Peyer's patch (tissue), 4 donors: ENCODE measurements at places on chromosomes 1 and 21.
A peak's percentile ranks its signal among the peaks of the same experiment; 100 is the strongest.

DNA sequence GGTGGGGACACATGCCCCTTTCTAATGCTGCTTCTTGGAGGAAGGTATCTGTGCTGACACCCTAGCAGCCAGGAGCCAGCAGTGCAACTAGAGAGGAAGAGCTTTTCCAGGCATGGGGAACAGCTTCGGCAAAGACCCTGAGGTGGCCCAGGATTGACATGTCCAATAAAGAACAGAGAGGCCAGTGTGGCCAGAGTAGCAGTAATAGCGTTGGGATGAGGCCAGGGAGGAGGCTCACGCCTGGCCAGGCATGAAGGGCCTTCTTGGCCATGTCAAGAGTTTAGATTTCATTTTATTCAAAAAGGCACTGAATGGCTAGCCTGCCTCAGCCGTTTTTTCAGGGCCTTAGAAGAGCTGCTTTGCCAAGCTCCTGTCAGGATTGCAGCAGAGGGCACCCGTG lies 16.3 kb upstream of the ADAMTSL4 start:
- H3K4me3 ChIP-seq, result no peak overlapping the region
- no peaks in the 10 kb centered on the region for H3K27me3 ChIP-seq
- no peak for DNase-seq
- no peaks in the 10 kb centered on the region for H3K4me1 ChIP-seq
- H3K36me3 ChIP-seq, result no peaks in the 10 kb centered on the region

DNA sequence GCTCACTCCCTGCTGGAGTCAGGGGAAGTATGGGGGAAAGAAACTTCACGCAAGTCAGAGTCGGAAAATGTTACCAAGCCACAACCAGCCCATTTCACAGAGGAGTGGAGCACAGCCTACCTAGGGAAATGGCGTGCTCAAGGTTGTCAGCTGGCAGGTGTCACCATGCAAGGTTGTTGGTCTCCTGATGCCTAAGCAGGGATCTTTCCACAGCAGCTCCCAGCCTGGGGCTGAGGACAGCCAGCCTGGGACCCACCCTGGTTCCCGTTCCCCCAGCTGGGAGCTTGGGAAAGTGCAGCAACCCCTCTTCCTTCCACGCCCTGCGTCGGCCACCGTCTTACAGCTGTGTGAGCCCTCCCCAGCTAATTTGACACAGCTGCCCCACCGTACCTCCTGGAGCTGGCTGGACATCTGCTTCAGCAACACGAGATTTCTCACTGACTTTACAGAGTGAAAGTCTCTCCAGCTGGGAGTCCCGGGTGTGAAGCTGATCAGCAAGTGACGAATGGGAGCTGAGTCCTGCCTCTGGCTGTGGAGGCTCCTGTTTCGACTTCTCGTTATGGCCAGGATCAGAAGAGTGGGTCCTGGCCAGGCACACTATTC lies 224.6 kb upstream of the RAB4A start:
- no peak overlapping the region for H3K4me3 ChIP-seq
- H3K36me3 ChIP-seq, result no peaks in the 10 kb centered on the region
- no peaks in the 10 kb centered on the region for H3K27me3 ChIP-seq
- no peak for DNase-seq
- H3K27ac ChIP-seq, result no peak overlapping the region

GRCh38 chr1:17736625-17737024 lies 18.5 kb upstream of the ACTL8 start:
- H3K4me3 ChIP-seq, result no peak overlapping the region
- H3K4me1 ChIP-seq, result no peaks in the 10 kb centered on the region
- no peak for DNase-seq
- no peaks in the 10 kb centered on the region for H3K27me3 ChIP-seq
- H3K36me3 ChIP-seq, result no peaks in the 10 kb centered on the region
- H3K27ac ChIP-seq, result no peak overlapping the region

DNA sequence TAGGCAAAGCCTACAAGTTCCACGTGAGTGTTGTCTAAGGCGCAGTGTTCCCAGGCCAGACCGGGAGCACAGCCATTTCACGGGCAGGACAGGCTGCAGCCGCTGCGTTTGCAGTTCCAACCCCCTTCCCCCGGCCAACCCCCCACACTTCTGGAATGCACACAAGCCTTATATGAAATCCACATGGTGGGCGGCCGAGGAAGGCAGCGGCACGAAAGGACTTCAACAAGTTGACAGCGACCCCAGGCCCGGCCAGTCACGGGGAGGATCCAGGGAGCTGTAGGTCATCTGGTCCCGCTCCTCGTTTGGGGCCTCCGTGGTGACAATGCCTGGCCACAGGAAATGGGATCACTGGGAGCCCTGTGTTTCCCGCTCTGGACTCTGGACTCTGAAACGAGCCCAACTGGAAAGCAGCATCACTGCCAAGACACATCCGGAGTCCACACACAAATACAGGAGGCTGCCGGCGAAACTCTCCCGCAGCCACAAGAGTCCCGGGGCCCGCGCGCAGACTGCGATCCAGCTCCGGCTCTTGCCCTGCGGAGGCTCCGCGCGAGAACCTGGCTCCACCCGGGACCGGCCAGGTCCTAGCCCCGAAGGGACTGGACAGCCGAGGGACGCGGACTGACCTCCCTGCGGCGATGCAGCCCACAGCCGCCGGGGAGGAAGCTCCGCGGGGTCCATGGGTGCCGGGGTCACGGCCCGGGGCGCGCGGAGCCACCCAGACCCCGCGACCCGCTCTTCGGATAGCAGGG lies 794 bp downstream of the NID1 start:
- H3K4me3 ChIP-seq, result peak overlapping the region; percentile 72
- peak overlapping the region; percentile 79 for H3K27ac ChIP-seq
- no peaks in the 10 kb centered on the region for H3K36me3 ChIP-seq
- DNase-seq, result peak; percentile 54
- no peaks in the 10 kb centered on the region for H3K27me3 ChIP-seq

DNA sequence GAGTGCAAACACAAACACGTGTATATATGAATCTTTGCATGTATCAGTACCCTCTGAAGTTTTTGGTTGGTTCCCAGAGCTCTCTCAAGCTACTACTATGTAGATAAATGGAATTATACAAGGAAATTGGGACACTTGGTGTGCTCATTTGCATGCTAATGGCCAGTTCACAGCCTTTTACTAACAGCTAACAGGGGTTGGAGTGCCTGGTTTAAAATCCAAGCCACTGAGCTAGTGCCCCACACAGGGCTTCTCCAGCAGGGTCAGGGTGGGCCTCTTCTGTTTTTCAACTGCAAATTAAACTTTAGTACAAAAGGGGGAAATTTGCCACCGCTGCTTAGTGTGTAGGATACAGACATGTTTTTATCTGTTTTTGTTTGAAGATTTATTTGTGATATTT lies 121.0 kb downstream of the ATP5PO start:
- no peaks in the 10 kb centered on the region for H3K36me3 ChIP-seq
- DNase-seq, result no peak

- no peak overlapping the region for H3K27ac ChIP-seq
- no peak for DNase-seq
- no peaks in the 10 kb centered on the region for H3K4me1 ChIP-seq
- H3K27me3 ChIP-seq, result no peaks in the 10 kb centered on the region
- H3K4me3 ChIP-seq, result no peak overlapping the region
Measured at GRCh38 chr1:239757716-239758115, 334.0 kb upstream of the FMN2 start.

DNA sequence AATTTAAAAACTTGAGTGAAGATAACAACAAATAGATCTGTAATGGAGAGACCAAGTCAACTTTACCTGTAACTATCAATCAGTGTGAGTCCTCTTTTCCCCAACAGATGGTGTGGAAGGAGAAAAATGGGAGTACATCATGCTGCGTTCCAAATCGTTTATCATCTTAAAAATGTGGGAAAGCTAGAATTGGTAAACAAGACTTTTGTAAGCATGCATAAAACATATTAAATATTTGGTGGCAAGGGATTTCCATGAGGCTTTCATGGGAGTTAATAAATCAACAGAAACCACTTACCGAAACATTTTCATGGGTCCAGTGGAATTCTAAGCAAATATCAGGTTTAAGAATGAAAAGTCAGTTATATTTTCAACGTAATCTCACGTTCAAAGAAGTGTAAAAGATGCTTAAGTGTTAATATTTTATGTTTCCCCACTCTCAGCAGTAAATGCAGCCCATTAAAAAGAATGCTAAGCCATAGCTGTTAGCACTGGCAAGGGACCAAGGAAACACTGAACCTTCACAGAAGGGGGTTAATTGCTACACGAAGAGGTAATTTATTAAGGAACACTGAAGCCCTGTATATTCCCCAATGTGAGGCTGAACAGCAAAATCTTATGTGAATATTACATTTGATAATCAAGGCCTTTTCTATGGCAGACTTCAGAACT lies 117.0 kb downstream of the ZC3H11B start:
- H3K27me3 ChIP-seq, result no peaks in the 10 kb centered on the region
- DNase-seq, result no peak
- H3K27ac ChIP-seq, result no peak overlapping the region

- H3K27me3 ChIP-seq, result no peaks in the 10 kb centered on the region
- DNase-seq, result no peak
- H3K36me3 ChIP-seq, result no peaks in the 10 kb centered on the region
- no peaks in the 10 kb centered on the region for H3K4me1 ChIP-seq
- no peak overlapping the region for H3K4me3 ChIP-seq
Measured at GRCh38 chr1:151811181-151811580, 6.0 kb upstream of the LINGO4 start.

DNA sequence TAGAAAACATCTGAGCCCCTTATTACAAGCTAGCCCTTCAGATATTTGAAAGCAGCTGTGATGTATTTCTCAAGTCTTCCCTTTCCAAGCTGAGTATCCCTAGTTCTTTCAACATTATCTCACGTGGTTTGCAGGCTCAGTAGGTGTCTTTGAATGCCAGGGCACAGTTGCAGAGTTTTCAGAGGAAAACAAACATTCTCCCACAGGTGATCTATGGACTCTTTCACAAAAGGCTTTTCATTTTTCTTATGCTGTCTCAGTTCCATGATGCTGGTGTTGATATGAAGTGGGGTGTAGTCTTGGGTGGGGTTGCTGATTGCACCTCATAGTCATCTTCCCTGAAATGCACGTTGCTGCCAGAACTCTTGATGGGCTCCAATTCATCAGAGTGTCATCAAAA lies 17.3 kb downstream of the CACNA1E start:
- H3K4me3 ChIP-seq, result no peak overlapping the region
- H3K27ac ChIP-seq, result no peak overlapping the region
- no peaks in the 10 kb centered on the region for H3K27me3 ChIP-seq
- no peak for DNase-seq

GRCh38 chr21:43832648-43833047 lies 32.4 kb upstream of the AGPAT3 start:
- peak; percentile 37 for DNase-seq
- no peaks in the 10 kb centered on the region for H3K4me1 ChIP-seq
- no peak overlapping the region for H3K4me3 ChIP-seq
- no peak overlapping the region for H3K27ac ChIP-seq
- no peaks in the 10 kb centered on the region for H3K27me3 ChIP-seq

DNA sequence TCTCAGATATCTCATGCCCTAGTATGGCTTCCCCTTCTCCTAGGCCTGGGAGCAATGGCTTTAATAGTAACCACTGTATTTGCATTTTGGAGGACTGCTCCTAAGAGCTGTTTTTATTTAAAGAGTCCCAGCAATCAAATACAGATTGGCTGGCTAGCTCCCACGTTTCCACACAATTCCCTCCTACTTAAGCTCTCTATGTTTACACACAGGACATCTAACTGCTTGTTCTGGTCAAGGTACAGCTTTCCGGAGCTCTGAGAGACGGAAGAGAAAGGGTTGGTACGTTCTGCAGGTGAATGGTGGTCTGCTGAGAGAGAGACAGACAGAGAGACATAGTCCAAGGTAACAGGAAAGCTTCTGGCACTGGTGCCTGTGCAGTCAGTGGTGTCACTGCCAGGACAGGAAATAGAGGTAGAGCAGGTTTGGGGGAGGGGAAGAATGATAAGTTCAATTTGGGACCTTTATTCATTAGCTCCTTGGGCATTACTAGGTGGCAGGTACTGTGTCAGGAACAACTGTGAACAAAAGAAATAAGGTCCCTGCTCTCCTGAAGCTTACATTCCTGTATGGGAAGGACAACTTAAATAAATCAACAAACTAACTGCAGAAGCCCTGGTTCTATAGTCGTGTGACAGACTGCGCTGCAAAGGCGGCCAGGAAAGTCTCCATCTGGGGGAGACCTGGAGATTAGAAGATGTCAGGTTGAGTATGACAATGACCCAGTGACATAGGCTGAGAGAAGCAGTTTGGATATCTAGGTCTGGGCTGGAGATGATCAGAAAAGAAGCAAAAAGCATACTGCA lies 1.2 kb upstream of the SLC25A33 start:
- no peak for DNase-seq
- no peaks in the 10 kb centered on the region for H3K27me3 ChIP-seq
- no peaks in the 10 kb centered on the region for H3K36me3 ChIP-seq

DNA sequence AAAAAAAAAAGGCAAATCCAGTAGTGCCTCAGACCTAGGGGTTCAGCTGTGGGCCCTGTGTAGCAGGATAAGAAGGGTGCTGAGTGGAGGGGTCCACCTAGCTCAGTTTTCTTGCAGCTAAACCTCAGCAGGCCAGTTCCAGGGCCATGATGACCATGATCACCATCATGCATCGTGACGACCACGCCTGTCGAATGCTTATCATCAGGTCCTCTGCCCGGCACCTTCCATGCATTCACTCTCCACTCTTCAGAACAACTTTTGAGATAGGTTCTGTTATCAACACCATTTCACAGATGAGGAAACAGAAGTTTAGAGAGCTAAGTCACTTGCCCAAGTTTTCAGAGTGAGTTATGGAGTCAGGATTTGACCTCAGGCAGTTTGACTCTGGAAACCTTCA lies 54.9 kb downstream of the ACBD3 start:
- peaks cover 45% of the 10 kb centered on the region for H3K4me1 ChIP-seq
- DNase-seq, result peak; percentile 11
- no peaks in the 10 kb centered on the region for H3K27me3 ChIP-seq
- no peak overlapping the region for H3K27ac ChIP-seq
- no peaks in the 10 kb centered on the region for H3K36me3 ChIP-seq

DNA sequence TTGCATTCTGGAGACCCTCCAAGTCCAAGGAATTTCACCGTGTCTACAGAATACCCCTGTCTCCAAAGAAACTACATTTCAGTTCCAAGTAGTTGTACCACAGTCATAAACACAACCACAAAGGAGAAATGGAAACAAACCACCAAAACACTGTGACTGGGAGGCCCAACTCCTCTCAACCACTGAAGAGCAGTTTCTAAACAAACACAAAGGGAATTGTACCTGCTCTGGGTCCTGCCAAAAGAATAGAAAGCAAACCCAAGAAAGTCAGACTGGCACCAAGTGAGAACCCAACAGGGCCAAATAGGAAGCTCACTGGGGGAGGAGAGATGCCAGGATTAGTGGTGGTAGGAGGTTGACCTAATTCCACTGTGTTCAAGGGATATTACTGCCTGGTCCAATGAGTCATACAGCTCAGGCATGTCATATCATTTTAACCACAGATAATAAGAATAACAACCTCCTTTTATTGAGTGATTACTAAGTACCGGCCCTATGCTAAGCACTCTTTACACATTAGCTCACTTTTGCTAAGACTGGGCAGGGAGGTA lies 123.9 kb upstream of the PPP2R5A start:
- no peak overlapping the region for H3K4me3 ChIP-seq
- no peak for DNase-seq
- H3K27ac ChIP-seq, result no peak overlapping the region
- no peaks in the 10 kb centered on the region for H3K27me3 ChIP-seq

- DNase-seq, result no peak
- H3K27ac ChIP-seq, result no peak overlapping the region
- H3K36me3 ChIP-seq, result no peaks in the 10 kb centered on the region
Measured at GRCh38 chr1:46087891-46088290, 44.5 kb downstream of the PIK3R3 start.
